NCI-H1694 treated with DMSO at 0.1 percent for 48 hours (cell line): ENCODE measurements at places on chromosomes 2 and 18.

GRCh38 chr2:9416267-9416961 lies 6.9 kb downstream of the ITGB1BP1 start:
- DNase-seq: no peak

GRCh38 chr18:71443706-71444480 lies 1100.2 kb downstream of the CBLN2 start:
- DNase-seq: no peak

DNA sequence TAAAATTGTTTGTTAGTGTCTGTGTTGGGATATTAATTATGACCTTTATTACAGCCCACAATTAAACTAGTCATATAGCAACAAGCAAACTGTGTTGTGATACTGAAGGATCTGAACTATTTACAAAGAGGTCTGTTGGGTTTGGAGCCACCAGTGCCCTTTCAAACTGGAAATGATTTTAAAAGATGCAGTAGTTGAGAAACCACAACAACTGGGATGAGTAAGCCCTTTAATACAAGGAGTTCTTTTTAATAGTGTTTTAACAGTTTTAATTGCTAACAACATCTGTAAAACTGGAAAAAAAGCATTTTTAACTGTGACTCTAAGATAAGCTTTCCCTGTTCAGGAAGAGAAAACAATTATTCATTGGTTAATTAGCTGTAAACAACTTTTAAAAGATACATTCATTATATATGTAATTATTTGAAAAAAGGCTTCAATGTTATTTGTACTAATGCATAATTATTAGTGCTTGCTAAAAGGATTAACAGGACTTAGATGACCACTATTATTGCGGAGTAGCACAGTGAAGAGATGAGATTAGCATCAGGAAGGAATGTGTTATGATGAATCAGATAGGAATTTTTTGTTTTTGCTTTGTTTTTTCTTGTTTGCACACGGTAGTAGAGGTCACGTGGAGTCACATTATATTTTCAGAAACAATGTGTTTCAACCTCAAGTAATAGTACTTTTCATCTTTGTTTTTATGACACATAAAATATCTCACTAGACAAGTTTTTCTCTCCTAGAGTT lies 392.7 kb upstream of the FANCL start:
- no peak for DNase-seq

DNA sequence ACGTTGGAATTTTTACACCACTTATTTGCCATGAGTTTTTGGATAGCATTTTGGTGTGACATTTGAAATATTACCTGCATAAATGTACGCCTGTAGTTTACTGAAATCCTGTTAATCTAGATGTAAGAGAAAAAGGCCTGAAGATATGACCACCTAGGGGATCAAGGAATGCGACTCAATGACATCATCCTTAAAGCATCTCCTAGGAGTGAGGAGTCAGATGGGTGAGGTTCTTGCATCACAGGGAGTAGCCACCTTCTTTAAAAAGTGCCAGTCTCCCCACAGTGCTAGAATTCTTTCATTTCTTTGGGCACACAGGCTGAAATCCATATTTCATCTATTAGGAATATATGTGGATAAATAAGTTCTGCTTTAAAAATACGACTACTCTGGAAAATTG lies 34.5 kb downstream of the ADCYAP1 start:
- no peak for DNase-seq

- DNase-seq: peak; percentile 36
Measured at GRCh38 chr2:172461591-172462372, 34.4 kb downstream of the ITGA6 start.

DNA sequence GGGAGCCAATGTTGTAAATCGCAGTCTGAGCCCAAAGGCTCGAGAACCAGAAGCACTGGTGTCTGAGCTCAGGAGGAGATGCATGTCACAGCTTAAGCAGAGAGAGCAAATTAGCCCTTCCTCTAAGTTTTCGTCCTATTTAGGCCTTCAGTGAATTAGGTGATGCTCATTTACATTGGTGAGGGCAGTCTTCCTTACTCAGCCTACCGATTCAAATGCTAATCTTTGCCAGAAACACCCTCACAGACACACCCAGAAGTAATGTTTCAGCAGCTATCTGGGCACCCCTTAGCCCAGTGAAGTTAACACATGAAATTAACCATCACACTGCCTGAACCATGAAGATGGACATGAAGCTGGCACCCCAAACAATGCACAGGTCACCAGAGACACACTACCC lies 385.1 kb downstream of the STK39 start:
- no peak for DNase-seq

GRCh38 chr18:48228301-48228715 lies 180.9 kb downstream of the ZBTB7C start:
- DNase-seq: no peak
